ENCODE measurements at places on chromosomes 3 and 15. TPM values are rescaled to one million over a fixed set of nuclear protein-coding genes. Genes with fewer than 3 reads are reported as not detected.
A peak's percentile ranks its signal among the peaks of the same experiment; 100 is the strongest.

DNA sequence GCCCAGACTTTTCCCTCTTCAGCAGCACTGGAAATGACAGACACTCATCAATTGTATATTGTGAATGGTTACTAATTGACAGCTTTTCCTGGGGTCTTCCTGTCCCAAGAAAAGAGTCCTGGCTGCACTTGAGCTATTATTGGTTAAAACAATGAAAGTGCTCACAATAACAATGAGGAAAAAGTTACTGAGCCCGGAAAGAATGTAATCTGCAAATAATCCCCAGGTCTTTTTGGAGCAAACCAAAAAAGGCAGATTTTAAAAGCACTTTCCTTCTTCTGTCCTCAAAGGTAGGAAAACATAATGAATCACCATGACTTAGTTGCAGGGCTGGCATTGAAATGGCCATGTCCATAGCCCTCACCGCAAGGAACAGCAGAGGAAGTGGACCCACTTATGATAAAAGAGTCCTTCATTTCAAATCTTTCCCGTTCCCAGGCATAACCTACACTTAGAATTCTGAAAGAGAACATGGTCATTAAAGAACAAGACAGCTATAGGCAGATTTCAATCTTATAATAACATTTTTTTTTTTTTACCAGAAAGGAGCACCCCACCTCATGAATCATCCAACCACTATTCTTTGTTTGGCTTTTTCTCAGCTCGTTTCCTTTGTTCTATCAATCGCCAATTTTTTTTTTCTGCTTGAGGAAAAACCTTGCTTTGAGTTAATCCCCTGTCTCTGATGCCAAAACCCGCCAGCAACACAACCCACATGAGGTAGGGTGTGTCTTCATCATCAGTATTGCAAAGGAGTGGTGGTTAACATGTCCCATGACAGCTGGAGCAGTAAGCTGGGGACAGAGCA, 35.5 kb upstream of the ATP1B3 start:
- H3K36me3 ChIP-seq, result no peaks in the 10 kb centered on the region
- no peak for DNase-seq
- H3K27me3 ChIP-seq, result no peaks in the 10 kb centered on the region
- peaks cover 9% of the 10 kb centered on the region for H3K4me1 ChIP-seq
- H3K4me3 ChIP-seq, result no peak overlapping the region
- H3K27ac ChIP-seq, result no peak overlapping the region

- no peaks in the 10 kb centered on the region for H3K27me3 ChIP-seq
- no peak for DNase-seq
- H3K4me1 ChIP-seq, result no peaks in the 10 kb centered on the region
Observed at GRCh38 chr15:35061161-35061824, 23.8 kb downstream of the NANOGP8 start.

- no peak for DNase-seq
- H3K4me1 ChIP-seq, result no peaks in the 10 kb centered on the region
- no peak overlapping the region for H3K27ac ChIP-seq
- H3K4me3 ChIP-seq, result no peak overlapping the region
- no peaks in the 10 kb centered on the region for H3K27me3 ChIP-seq
Observed at GRCh38 chr15:99536422-99537040, 29.3 kb upstream of the MEF2A start.

DNA sequence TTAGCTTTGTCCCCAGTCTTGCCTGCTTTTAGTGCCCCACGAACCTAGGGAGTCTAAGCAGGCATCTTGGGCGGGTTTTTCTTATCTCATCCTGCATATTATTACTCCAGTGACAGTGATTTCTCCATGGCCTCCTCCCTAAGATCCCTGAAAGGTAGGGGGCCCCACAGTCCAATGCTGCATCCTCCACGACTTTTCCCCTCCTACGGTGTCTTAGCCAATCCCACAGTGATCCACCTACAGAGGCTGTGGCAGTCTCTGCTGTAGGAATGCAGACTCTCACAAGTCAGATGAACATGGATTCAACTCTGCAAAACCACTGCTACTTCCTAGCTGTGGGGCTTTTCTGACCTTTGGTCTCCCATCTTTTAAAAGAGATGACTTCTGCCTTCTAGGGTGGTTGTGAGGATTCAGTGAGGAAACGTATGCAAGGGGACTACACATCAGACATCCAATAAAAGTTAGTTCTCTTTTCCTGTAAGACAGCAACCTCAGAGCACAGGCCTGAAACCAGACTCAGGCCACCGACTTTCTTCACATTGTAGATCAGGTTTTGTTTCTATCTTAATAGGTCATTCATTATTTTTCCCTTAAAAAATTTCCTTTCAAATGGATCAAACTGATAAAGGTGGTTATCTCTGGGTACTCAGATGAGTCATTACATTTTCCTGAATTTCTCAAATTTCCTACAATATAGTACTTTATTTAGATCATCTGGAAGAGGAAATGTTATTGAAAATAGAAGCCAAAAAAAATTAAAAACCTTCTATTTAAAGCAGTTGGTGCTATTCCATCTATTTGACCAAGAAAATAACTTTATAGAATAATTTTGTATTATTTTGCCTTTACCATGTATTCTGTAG, 23.2 kb downstream of the ILDR1 start:
- H3K4me1 ChIP-seq, result no peaks in the 10 kb centered on the region
- H3K36me3 ChIP-seq, result no peaks in the 10 kb centered on the region
- H3K27ac ChIP-seq, result no peak overlapping the region
- DNase-seq, result no peak

DNA sequence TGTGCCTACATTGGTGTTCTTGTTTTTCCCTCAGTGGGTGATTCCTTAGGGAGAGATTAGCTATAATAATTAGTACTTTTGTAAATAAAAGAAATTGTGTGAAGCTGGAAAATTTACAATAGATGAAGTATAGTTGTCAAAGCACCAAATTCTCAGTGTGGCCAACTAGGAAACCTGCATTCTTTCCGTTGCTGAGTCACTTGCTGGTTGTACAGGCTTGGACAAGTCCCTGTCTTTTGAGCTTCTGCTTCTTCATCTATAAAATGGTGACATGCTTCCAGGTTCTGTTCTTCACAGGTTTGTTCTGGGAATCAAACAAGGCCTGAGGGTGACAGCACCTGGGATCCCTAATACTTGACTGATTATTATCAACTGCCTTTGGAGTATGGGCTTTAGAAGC, 184.1 kb upstream of the HES1 start:
- H3K27me3 ChIP-seq, result peaks cover 7% of the 10 kb centered on the region
- peaks cover 16% of the 10 kb centered on the region for H3K4me1 ChIP-seq
- no peak for DNase-seq
- peaks cover 19% of the 10 kb centered on the region for H3K36me3 ChIP-seq
- H3K4me3 ChIP-seq, result no peak overlapping the region
- no peak overlapping the region for H3K27ac ChIP-seq

DNA sequence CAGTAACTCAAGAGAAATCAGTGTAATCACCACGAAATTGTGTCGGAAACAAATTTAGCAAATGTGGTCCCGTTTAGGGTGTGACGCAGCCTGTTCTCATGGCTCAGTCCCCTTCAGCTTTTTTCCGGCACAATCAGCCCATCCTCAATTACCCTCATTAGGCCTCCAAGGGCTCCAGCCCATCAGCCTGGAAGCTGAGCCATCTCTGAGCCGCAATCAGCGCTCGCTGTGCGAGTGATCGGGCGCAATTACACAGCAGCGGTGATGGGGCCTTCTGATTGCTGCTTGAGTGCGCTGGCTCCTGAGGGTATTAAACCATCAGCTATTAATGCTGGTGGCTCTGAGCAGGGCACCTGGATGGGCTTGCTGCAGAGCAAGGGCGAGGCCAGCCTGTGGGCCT, 55.6 kb downstream of the PLXNA1 start:
- H3K27ac ChIP-seq, result no peak overlapping the region
- H3K4me3 ChIP-seq, result peak overlapping the region; percentile 59
- no peaks in the 10 kb centered on the region for H3K36me3 ChIP-seq
- peaks cover 25% of the 10 kb centered on the region for H3K4me1 ChIP-seq

GRCh38 chr15:91258415-91258759, 158.3 kb downstream of the SV2B start:
- no peaks in the 10 kb centered on the region for H3K36me3 ChIP-seq
- peaks cover 52% of the 10 kb centered on the region for H3K27me3 ChIP-seq
- no peak overlapping the region for H3K4me3 ChIP-seq
- no peaks in the 10 kb centered on the region for H3K4me1 ChIP-seq
- DNase-seq, result no peak

- H3K36me3 ChIP-seq, result peaks cover 34% of the 10 kb centered on the region
- H3K27me3 ChIP-seq, result no peaks in the 10 kb centered on the region
- H3K27ac ChIP-seq, result no peak overlapping the region
- no peak overlapping the region for H3K4me3 ChIP-seq
Observed at GRCh38 chr15:98917417-98917816, 90.2 kb downstream of the PGPEP1L start.

DNA sequence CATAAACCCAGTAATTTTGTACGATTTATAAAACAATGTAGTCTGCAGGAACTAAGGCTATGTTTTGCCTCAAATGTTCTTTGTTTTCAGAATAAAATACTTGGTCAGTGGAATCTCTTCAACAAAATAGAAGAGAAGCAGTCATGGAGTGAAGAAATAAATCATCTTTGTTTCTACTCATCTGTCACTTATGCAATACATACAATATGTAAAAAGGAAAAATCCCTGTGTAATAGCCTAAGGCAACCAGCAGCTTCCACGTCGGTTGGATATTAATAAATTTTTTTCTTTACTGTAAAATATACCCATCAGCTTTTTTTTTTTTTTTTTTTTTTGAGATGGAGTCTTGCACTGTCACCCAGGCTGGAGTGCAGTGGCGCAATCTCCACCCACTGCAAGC, 5.2 kb upstream of the WDR5B start:
- H3K36me3 ChIP-seq, result peaks cover 3% of the 10 kb centered on the region
- H3K4me3 ChIP-seq, result no peak overlapping the region
- DNase-seq, result no peak
- H3K4me1 ChIP-seq, result peaks cover 10% of the 10 kb centered on the region
- no peak overlapping the region for H3K27ac ChIP-seq
- H3K27me3 ChIP-seq, result peaks cover under 1% of the 10 kb centered on the region

- no peak overlapping the region for H3K27ac ChIP-seq
- DNase-seq, result no peak
- H3K4me3 ChIP-seq, result no peak overlapping the region
- H3K4me1 ChIP-seq, result peaks cover 16% of the 10 kb centered on the region
Observed at GRCh38 chr3:8734137-8734878, 706 bp downstream of the CAV3 start.

KNG1 gene
- total RNA-seq, result not detected

SCAMP2 gene
- total RNA-seq, result 40.4 TPM

NR1I2 gene
- 0.26 TPM for total RNA-seq

ENTPD3 gene
- total RNA-seq, result not detected

All from neural crest cell (in vitro differentiated cells).